ENCODE measurements at places on chromosomes 6 and 20. TPM values are rescaled to one million over a fixed set of nuclear protein-coding genes. Genes with fewer than 3 reads are reported as not detected.

The RIPOR3 gene
- total RNA-seq: 9.6 TPM

The NCOA3 gene
- 31.5 TPM for total RNA-seq

The BPIFB2 gene
- 0.13 TPM for total RNA-seq

The MEI4 gene
- 0.31 TPM for total RNA-seq

The HRH3 gene
- total RNA-seq: not detected

The LINC00237 gene
- total RNA-seq: not detected

The PPP1R3G gene
- total RNA-seq: 4.8 TPM

The ZNF311 gene
- 0.35 TPM for total RNA-seq

Data from gastroesophageal sphincter (tissue), 4 donors.